Stimulated activated CD4-positive, alpha-beta T cell treated with anti-CD3 and anti-CD28 coated beads, TNF-alpha, amount 100 ng/mL, for 4 hours (primary cell): ENCODE measurements at places on chromosomes 12 and 14.
A peak's percentile ranks its signal among the peaks of the same experiment; 100 is the strongest.

- DNase-seq, result no peak
These were observed 8.7 kb upstream of the SLC4A8 start for GRCh38 chr12:51415931-51416330.

GRCh38 chr14:105334383-105335230 is 20.1 kb downstream of the PACS2 start:
- DNase-seq, result no peak

- no peak for DNase-seq
These were observed 3.5 kb downstream of the CDKN1B start for GRCh38 chr12:12720672-12721161.

- no peak for DNase-seq
These were observed 41.1 kb downstream of the PSMA6 start for GRCh38 chr14:35333264-35333730.

- no peak for DNase-seq
These were observed 1.1 kb downstream of the LIN52 start for GRCh38 chr14:74085828-74086227.

- DNase-seq, result no peak
These were observed 39.4 kb downstream of the ZNF641 start for GRCh38 chr12:48311313-48311712.

- no peak for DNase-seq
These were observed 213.4 kb downstream of the VRK1 start for GRCh38 chr14:97010491-97011160.

- DNase-seq, result no peak
These were observed 27.6 kb downstream of the KITLG start for GRCh38 chr12:88552610-88553079.

- no peak for DNase-seq
These were observed 16.0 kb downstream of the METTL3 start for GRCh38 chr14:21494902-21495762.

DNA sequence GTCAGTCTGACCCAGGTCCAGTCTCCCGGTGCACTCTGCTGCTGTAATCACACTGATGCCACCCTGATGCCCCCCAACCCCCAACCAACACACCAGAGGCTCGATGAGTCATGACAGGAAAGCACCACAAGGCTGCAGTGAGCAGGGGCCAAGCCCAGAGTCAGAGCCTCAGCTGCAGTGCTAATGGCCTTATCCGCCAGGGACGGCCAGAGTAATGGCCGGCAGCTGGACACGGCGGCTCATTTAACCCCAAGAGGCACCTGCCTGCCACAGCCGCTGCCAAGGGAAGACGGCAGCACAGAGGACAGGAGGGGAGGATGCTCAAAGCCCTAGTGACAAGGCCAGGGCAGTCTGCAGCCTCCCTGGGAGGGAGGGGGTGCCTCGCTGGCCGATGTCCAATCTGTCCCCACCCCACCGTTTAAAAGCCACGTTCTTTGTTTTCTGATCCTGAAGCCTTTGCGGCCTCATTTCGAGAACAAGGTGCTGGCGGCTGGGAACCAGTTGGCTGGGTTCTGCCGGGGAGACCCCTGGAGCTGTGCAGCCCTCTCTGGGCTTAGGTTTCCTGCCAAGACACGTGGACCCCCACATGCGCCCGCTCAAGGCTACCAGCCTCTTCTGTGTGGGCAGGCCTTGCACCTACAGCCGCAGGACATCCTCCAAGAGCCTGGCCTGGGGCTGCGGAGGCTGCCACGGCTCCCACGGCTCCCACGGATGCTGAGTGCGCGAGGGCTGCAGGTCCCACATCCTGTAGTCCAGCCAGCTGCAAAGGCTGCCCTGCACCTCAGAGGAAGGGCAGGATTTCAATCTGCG is 13.1 kb downstream of the CCDC85C start:
- DNase-seq, result no peak

- DNase-seq, result no peak
These were observed 180.0 kb upstream of the PRMT8 start for GRCh38 chr12:3311027-3311402.

- no peak for DNase-seq
These were observed 29.3 kb downstream of the AMN start for GRCh38 chr14:102951799-102952198.

DNA sequence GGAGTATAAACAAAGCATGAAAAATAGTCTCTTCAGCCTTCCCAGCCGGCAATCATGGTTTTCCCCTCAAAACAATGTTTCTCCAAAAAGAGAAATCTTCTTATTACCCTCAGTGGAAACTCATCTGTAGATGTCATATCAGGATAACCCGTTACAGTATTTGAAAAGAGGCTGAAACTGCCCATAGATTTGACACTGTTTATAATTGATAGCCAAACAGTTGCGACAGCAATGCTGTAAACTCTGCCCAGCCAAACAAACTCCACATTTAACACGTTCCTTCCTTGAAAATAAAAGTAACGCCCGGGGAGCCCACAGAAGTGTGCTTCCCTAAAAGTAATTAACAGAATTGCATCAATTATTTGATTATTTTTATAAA is 201.3 kb upstream of the FOXN3 start:
- no peak for DNase-seq

DNA sequence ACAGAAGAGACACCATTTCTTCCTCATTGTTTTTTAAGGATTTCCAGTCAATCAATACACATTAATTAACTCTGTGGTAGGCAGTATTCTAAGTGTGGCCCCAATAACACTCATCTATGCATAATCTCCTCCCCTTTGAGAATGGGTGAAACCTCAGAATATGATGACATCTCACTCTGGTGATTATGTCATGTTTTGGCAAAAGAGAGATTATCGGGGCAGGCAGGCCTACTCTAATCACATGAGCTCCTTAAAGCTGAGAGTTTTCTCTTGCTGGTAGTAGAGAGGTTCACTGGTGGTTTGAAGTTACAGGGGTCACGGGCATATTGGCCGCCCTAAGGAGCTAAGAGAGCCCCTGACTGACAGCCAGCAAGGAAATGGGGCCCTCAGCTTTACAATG is 7.1 kb upstream of the LGMN start:
- DNase-seq, result no peak

DNA sequence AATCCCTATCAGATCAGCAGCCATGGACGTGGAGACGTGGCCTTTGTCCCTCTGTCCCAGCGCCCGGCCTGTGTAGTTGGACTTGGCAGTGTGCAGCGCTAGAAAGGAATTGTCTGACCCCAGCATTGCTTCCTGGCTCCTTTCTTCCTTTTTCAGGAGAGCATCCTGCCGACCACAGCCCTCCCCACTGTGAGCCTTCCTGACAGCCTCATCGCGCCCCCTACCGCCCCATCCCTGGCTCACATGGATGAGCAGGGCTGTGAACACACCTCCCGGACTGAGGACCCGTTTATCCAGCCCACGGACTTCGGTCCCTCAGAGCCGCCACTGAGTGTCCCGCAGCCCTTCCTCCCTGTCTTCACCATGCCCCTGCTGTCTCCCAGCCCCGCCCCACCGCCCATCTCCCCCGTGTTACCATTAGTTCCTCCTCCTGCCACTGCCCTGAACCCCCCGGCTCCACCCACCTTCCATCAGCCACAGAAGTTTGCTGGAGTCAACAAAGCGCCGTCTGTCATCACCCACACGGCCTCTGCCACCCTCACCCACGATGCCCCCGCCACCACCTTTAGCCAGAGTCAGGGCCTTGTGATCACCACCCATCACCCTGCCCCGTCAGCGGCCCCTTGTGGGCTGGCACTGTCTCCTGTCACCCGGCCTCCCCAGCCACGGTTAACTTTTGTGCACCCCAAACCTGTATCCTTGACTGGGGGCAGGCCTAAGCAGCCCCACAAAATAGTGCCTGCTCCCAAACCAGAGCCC is 40.6 kb downstream of the IL31 start:
- no peak for DNase-seq

DNA sequence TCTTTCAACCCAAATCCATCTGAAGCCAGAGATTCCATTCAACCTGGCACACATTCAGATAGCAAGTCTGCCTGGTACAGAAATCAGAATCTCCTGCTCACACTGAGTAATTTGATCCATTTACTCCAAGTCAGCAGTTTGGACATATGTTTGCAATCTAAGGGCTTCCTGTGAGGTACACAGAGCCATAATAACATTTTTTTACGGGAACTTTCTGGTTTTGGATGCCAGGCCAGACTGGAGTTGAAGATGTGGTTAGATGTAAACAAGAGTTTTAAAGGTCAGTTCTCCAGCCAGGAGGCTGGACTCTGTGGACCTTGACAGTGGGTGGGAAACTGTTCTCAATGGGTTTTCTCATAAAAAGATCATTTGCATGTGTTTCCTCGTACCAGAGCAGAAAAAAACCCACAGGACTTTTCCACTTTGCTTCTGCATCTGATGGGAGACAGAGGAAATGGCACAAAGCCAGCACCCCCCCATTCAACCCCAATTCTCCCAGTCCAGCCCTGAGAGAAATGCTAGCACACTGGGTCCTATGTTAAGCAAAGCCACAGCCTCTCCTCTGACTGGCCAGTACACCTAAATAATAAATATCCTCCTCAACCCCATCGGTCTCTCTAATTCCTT is 17.7 kb upstream of the TSPAN11 start:
- no peak for DNase-seq

- no peak for DNase-seq
These were observed 45.3 kb downstream of the SLC35F4 start for GRCh38 chr14:57820581-57820980.

DNA sequence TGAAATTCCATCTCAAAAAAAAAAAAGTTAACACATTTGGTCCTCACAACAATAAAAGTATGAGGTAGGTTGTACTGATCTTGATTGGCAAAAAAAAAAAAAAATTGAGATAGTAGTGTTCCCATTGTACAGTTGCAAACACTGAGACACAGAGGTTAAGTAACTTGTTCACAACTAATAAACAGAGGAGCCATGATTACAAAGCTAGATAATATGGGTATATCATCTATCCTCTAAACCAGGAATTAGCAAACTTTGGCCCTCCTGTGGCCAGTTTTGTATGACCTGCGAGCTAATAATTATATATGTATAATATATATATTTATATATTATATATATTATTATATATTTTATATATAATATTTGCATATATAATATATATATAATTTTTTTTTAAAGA is 2.3 kb upstream of the PSME1 start:
- no peak for DNase-seq

- no peak for DNase-seq
These were observed 990.2 kb upstream of the ATXN7L3B start for GRCh38 chr12:73547421-73547820.

GRCh38 chr14:101839236-101839635 is 77.7 kb downstream of the PPP2R5C start:
- DNase-seq, result no peak

GRCh38 chr14:89093083-89093730 is 268.8 kb downstream of the TTC8 start:
- no peak for DNase-seq

DNA sequence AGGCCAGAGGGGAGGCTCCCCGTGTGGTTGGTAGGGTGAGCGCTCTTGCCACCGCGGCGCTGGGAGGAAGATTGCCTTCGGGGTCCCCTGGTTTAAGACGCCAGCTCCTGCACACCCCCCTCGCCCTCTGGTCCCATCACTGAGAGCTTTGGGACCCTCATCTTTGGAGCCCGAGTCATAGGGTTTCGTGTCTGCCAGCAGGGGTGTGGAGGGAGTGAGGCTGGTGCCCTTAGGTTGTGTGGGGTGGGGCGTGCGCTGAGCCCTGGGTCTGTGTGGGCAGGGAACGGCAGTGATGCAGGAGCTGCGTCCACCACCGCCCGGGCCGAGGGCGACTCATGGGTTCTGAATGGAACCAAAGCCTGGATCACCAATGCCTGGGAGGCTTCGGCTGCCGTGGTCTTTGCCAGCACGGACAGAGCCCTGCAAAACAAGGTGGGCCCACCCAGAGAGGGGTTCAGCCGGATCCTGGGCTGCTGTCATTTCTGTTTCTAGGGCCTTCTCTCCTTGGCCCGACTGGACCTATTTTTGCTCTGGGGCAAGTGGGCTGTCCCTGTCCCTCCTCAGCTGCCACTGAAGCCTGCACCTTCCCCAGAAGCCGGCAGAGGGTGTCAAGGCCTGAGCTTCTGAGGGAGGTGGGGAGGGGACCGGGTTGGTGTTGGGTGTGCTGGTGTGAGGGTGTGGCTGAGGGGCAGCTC is 12.1 kb downstream of the ACADS start:
- no peak for DNase-seq

DNA sequence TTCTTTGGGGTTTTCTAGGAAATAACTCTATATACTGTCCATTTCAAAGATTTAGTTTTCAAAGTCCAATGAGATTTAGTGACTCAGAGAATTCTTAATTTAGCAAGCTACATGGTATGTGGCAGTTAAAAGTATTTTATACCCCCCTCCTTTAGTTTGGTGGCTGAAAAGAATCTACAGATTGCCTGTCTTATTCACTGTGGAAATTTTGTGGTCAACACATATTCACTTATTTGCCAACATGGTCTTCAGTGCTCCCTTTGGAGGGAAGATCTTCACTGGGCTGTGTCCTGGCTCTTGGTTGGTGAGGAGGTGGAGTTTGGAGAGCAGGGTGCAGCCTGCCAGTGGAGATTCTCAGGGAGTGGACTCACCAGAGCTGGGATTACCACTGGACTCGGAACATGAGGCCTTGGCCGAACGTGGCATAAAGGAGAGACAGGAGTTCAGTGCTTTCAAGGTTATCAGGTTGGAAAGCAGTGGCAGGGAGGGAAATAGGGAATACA is 39.8 kb downstream of the SAMD4A start:
- no peak for DNase-seq

GRCh38 chr14:70600382-70601157 is at the start of gene MED6:
Gene MED6, minus strand, starts transcription at chr14:70600655. Its CDS starts 18 bp downstream, at chr14:70600637.
- DNase-seq, result peak; percentile 87

DNA sequence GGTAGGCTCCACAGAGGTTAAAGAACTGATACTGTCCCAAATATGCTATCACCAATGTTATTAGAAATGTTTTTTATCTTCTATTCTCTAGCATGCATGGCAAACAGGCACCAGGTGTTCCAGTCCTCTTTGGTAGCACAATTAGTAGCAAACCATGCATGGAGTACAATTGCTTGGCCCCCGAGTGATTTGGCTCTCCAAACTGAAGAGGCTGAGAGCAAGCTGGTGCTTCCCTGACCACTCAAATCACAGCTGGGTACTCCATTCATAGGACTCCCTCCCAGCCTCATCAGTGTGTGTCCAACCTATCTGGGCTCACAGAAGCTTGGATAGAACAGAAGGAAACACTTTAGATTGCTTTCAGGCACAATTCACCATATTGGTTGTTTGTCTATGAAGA is 93.4 kb downstream of the DIO2 start:
- DNase-seq, result no peak

GRCh38 chr14:25832585-25832984 is 765.2 kb downstream of the NOVA1 start:
- no peak for DNase-seq

- no peak for DNase-seq
These were observed 42.0 kb downstream of the CNTN1 start for GRCh38 chr12:40734276-40734675.

DNA sequence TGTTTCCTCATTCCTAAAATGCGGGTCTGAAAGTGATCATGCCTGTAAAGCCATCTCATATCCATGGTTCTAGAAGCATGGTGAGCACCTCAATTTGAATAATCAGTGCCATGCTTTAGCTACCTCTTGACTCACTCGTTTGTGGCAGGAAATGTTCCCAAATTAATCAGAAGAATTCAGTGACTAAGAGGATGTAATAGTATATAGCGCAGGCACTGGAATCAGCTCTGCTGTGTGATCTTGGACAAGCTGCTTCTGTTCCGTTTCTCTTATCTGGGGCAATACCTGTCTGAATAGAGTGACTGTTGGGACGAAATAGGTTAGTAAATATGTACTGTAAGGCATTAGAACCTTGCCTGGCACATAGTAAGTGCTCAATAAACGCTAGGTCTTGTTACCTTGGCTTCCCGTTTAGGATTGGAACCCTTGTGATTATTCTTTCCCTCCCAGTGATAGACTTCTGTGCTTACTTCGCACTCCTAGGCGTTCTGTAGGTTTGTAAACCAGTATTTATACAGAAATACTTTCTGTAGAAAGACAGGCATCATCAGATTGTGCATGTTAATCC is 820 bp upstream of the SMAGP start:
- no peak for DNase-seq

GRCh38 chr14:100566119-100566518 is 21.1 kb downstream of the BEGAIN start:
- DNase-seq, result no peak
